NCI-H1930 (cell line): ENCODE measurements at places on chromosomes 5 and 9.

GRCh38 chr9:90559075-90560073 lies 83.2 kb downstream of the DIRAS2 start:
- no peak for DNase-seq

- DNase-seq = no peak
Measured at GRCh38 chr5:141330299-141331080, at the start of gene PCDHGA1. TSS of gene PCDHGA1 (plus strand) at chr5:141330514.

GRCh38 chr9:79573412-79573923 lies 1.7 kb downstream of the TLE4 start:
- no peak for DNase-seq

- no peak for DNase-seq
Measured at GRCh38 chr5:43658509-43658908, 55.5 kb downstream of the NNT start.

- no peak for DNase-seq
Measured at GRCh38 chr9:70315389-70315788, 56.6 kb downstream of the SMC5 start.

- DNase-seq = no peak
Measured at GRCh38 chr5:140295414-140295813, 7.5 kb downstream of the PFDN1 start.

- no peak for DNase-seq
Measured at GRCh38 chr5:150081541-150082283, 4.6 kb downstream of the CSF1R start.

GRCh38 chr9:84139296-84140070 lies 158.9 kb downstream of the RMI1 start:
- peak; percentile 53 for DNase-seq

DNA sequence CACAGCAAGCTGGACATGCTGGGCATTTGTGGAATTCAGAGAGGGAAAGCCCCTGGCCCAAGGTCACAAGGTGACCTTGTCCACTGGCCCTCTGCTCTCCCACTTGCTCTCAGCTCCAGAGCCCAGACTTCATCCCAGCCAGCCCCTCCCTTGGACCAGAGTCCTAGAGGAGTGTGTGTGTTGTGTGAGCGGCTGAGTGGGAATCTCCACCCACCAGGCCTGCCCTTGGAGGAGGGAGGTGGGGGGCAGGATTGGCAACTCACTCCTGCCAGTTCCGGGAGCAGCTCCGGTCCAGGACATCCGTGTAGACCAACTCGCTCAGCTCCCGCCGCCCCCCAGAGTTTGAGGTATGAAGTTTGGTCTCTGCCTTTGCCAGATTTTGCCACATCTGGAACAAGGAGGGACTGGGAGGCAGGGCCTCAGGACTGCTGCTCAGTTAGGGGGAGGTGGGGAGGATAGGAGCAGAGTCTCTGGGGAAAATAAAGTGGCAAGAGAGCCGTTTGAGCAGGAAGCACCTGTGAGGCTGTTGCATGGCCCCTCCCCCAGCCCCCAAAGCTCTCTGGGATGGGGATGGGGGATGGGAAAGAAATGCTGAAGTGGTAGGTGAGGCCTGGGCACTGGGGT lies 1.4 kb downstream of the MZB1 start:
- no peak for DNase-seq

DNA sequence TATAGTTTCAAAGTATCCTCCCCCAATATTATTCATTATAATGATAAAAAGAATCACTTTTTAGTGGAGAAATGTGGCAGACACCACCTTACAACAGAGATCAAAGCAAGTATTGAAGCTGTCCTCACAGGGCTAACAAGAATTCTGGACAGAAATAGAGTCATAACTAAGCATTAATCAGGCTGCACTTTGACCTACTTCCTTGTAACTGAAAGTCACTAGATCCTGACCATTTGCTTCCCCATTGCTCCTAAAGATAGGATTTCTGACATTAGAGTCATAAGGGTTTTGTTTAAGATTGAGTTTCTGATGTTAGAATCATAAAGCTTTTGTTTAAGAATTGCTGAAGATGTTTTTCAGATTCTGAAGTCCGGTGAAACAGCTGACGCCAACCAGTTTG lies 159.7 kb downstream of the ATP10B start:
- DNase-seq = no peak
